ENCODE measurements at places on chromosomes 3 and 15. TPM values are rescaled to one million over a fixed set of nuclear protein-coding genes. Genes with fewer than 3 reads are reported as not detected.
A peak's percentile ranks its signal among the peaks of the same experiment; 100 is the strongest.

The CDHR4 gene
- total RNA-seq, result not detected

- H3K36me3 ChIP-seq, result no peaks in the 10 kb centered on the region
- H3K4me3 ChIP-seq, result no peak overlapping the region
- H3K27ac ChIP-seq, result peak overlapping the region; percentile 67
- no peak for DNase-seq
Measured at GRCh38 chr15:65101411-65101890, 13.5 kb downstream of the UBAP1L start.

GRCh38 chr3:143595456-143596077, 252.7 kb downstream of the SLC9A9 start:
- H3K36me3 ChIP-seq, result peaks cover 4% of the 10 kb centered on the region
- H3K27ac ChIP-seq, result no peak overlapping the region
- no peaks in the 10 kb centered on the region for H3K27me3 ChIP-seq
- DNase-seq, result no peak
- H3K4me1 ChIP-seq, result no peaks in the 10 kb centered on the region
- H3K4me3 ChIP-seq, result no peak overlapping the region

DNA sequence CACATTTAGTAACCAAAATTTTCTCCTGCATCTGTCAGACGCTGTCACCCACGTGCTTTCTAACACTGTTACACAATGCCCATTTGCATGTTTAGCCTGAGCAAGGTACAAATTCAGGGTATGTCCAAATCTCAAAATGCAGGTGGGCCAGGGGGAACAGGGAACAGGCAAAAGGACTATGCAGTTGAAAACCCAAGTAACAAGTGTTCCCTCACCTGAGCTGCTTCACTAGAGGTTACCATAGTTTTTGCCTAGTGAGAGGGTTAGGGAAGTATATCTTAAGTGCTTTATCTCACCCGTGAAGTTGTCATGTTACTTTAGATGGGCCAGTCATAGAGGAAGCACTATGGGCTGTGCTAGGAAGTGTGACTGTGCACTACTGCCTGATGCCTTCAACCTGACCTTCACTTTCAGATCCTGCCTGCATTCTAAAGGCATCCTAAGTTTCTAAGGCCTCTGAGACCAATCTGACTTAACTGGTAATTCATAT, 6.0 kb upstream of the TMEM87A start:
- H3K27me3 ChIP-seq, result no peaks in the 10 kb centered on the region
- peaks cover 7% of the 10 kb centered on the region for H3K4me1 ChIP-seq
- H3K27ac ChIP-seq, result no peak overlapping the region
- no peak for DNase-seq
- H3K4me3 ChIP-seq, result no peak overlapping the region
- no peaks in the 10 kb centered on the region for H3K36me3 ChIP-seq

DNA sequence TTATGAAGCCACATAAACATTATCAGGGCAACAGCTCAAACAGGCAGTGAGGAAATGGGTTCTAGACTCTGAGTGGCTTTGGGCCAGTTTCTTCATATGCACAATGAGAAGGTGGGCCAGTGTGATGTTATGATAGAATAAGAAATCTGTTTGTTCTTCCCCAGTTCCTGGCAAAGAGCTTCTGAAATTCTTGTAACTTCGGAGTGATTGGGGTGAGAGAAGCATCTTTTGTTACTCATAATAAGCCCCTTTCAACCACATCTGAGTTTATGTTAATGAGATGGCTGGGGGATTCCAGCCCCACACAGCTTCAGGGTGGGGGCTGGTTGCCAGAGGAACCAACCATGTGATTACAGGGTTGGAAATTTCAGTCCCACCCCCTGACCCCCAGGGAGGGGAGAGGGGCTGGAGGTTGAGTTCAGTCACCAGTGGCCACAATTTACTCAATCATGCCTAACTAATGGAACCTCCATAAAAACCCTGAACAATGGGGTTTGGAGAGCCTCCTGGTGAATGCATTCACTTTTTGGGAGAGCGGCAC, 57.0 kb upstream of the FRMD4B start:
- DNase-seq, result no peak
- no peak overlapping the region for H3K27ac ChIP-seq
- H3K4me3 ChIP-seq, result no peak overlapping the region
- peaks cover 12% of the 10 kb centered on the region for H3K4me1 ChIP-seq
- no peaks in the 10 kb centered on the region for H3K27me3 ChIP-seq

The MKRN2OS gene
- 0.97 TPM for total RNA-seq

DNA sequence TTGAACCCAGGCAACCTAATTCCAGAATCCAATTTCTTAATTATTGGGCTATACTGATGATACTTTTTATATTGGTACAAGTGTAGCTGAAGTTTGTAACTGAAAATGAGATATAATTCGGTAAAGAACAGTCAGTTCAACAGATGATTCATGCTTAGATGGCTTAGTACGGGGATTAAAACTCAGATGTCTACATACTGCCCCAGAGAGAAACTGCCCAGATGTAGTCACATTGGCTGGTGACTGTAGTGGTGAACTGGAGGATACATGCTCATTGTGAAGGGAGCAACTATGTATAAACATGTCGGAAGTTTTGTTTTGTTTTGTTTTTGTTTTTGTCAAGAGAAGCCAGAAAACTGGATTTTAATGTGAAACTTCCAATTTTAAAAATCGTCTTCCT, 179.6 kb downstream of the ADAMTSL3 start:
- H3K4me3 ChIP-seq, result no peak overlapping the region
- H3K36me3 ChIP-seq, result no peaks in the 10 kb centered on the region
- no peaks in the 10 kb centered on the region for H3K4me1 ChIP-seq
- no peaks in the 10 kb centered on the region for H3K27me3 ChIP-seq

- H3K4me3 ChIP-seq, result no peak overlapping the region
- H3K27ac ChIP-seq, result no peak overlapping the region
- no peaks in the 10 kb centered on the region for H3K36me3 ChIP-seq
- H3K4me1 ChIP-seq, result peaks cover 20% of the 10 kb centered on the region
Measured at GRCh38 chr3:171183042-171183441, 156.5 kb upstream of the SLC2A2 start.

The MAGI1 gene
- 21.0 TPM for total RNA-seq

The PAQR5 gene
- total RNA-seq, result 12.8 TPM

- H3K27ac ChIP-seq, result no peak overlapping the region
- no peaks in the 10 kb centered on the region for H3K27me3 ChIP-seq
- DNase-seq, result no peak
- no peaks in the 10 kb centered on the region for H3K36me3 ChIP-seq
- H3K4me1 ChIP-seq, result no peaks in the 10 kb centered on the region
- no peak overlapping the region for H3K4me3 ChIP-seq
Measured at GRCh38 chr3:116114586-116114985, 330.7 kb downstream of the LSAMP start.

- DNase-seq, result no peak
- H3K36me3 ChIP-seq, result no peaks in the 10 kb centered on the region
- H3K27ac ChIP-seq, result no peak overlapping the region
- H3K27me3 ChIP-seq, result no peaks in the 10 kb centered on the region
Measured at GRCh38 chr3:5754602-5755001, 567.1 kb downstream of the EDEM1 start.

DNA sequence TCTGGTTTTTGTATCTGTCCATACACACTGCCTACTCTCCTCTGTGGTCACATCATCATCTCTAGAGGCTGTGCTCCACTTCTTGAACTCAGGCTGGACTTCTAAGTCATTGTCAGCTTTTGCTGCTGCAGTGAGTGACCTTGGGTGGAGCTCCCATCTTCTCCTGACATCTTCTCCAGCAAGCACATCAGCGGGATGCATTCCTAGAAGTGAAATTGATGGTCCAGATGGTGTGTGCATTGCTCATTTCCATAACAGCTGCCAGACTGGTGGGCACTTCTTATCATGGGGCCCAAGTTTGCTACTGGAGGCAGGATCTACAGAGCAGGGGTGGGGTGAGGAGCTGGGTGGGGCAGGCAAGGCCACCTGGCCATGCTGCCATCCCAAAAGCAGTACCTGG, 109.9 kb downstream of the DNAJB8 start:
- no peak overlapping the region for H3K27ac ChIP-seq
- H3K27me3 ChIP-seq, result no peaks in the 10 kb centered on the region
- peaks cover 4% of the 10 kb centered on the region for H3K36me3 ChIP-seq
- no peak for DNase-seq
- H3K4me1 ChIP-seq, result no peaks in the 10 kb centered on the region
- H3K4me3 ChIP-seq, result no peak overlapping the region

- peak overlapping the region; percentile 82 for H3K27ac ChIP-seq
- no peaks in the 10 kb centered on the region for H3K27me3 ChIP-seq
- peaks cover 2% of the 10 kb centered on the region for H3K36me3 ChIP-seq
- no peak for DNase-seq
- H3K4me3 ChIP-seq, result no peak overlapping the region
Measured at GRCh38 chr3:46930166-46930944, 46.2 kb downstream of the CCDC12 start.

The CAMKV gene
- total RNA-seq, result not detected

- H3K4me3 ChIP-seq, result no peak overlapping the region
- H3K4me1 ChIP-seq, result peaks cover 2% of the 10 kb centered on the region
- H3K27me3 ChIP-seq, result no peaks in the 10 kb centered on the region
- H3K36me3 ChIP-seq, result no peaks in the 10 kb centered on the region
- no peak for DNase-seq
- no peak overlapping the region for H3K27ac ChIP-seq
Measured at GRCh38 chr3:63338351-63338750, 60.2 kb downstream of the SYNPR start.

DNA sequence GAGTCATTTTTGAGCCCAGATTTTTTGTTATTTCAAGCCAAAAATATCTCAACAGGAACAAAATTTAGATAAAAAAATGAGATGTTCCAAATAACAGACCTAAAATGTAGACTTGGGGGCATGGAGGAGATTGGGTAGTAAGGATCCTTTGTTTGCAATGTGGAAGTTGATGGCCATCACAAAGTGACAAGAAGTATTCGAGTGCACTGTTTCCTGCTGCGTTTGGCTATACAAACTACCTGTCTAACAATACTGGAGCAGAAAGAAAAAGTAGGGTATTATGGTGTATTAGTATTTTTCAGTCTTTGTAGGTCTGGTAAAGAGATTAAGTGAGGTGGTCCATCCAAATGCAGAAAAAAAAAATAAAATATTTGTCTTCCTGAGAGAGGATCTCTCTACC, 284.2 kb downstream of the C3orf38 start:
- no peaks in the 10 kb centered on the region for H3K4me1 ChIP-seq
- H3K27me3 ChIP-seq, result no peaks in the 10 kb centered on the region
- no peak overlapping the region for H3K4me3 ChIP-seq
- no peaks in the 10 kb centered on the region for H3K36me3 ChIP-seq

GRCh38 chr15:62492900-62493299, 327.8 kb upstream of the C2CD4B start:
- H3K4me3 ChIP-seq, result no peak overlapping the region
- no peak for DNase-seq
- H3K27me3 ChIP-seq, result no peaks in the 10 kb centered on the region

GRCh38 chr15:61500951-61501620, 272.0 kb upstream of the RORA start:
- DNase-seq, result no peak
- no peaks in the 10 kb centered on the region for H3K36me3 ChIP-seq
- H3K4me1 ChIP-seq, result no peaks in the 10 kb centered on the region
- H3K4me3 ChIP-seq, result no peak overlapping the region
- no peak overlapping the region for H3K27ac ChIP-seq
- no peaks in the 10 kb centered on the region for H3K27me3 ChIP-seq

GRCh38 chr3:172317481-172317880, 130.8 kb downstream of the GHSR start:
- no peak for DNase-seq
- peaks cover 8% of the 10 kb centered on the region for H3K4me1 ChIP-seq
- no peaks in the 10 kb centered on the region for H3K36me3 ChIP-seq
- peak overlapping the region; percentile 63 for H3K27ac ChIP-seq
- no peaks in the 10 kb centered on the region for H3K27me3 ChIP-seq

Data from esophagus squamous epithelium (tissue), 5 donors.